ENCODE measurements at places on chromosomes 11 and 22.

DNA sequence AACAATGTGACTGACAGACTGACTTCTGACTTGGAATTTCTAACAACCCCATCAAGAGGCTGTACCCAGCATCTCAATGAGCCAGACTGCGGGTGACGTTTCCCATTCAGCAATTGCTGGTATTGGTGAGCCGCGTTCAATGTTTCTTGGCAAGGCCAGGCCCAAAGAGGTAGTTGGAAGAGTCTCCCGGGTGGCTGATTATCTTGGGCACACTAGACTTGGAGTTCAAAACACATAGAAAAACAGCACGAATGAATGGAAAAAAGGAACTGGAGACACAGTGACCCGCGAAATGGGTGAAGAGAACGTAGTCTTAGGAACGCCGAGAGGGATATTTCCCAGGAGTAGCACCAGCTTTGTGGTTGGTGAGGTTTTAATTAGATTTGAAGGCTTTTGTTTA is 115.7 kb downstream of the RPS6KA4 start:
- DNase-seq = no peak

GRCh38 chr11:6988506-6988905 is 31.6 kb downstream of the ZNF214 start:
- DNase-seq = no peak

GRCh38 chr22:23408321-23408720 is 171.8 kb downstream of the IGLL1 start:
- DNase-seq = no peak

DNA sequence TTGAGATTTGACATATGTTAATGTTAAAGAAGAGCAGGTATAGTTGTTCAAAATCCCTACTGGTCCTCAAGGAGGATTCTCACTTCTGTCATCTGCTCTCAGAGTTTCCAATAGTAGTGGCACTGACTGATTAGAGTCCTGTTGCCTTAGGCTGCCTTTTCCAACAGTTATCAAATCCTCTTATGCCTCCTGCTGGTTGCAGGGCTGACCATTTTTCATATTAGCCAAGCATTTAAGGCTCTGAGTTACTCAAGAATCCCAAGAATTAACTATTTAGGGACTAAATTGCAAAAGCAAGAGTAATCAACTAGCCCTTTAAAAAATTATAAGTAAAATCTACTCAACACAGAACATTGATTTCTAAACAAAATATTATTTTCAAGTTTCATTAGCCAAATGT is 212.0 kb upstream of the CHORDC1 start:
- peak; percentile 6 for DNase-seq

DNA sequence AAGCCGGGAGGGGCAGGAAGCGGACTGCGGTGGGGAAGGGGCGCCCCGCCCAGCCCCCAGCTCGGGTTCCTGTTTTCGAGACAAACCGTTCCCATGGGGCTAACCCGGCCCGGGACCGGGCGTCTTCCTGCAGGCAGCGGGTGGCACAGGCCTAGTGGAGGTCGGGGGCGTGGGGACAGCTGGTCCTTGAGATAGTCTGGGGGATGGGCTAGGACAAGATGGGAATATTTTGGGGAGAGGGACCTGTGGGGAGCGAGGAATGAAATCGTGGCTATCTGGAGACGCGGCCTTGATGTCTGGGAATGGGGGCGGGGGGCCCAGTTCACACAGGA is 1.2 kb upstream of the RASGRP2 start:
- DNase-seq = no peak

Measured in NCI-H446 treated with DMSO at 0.1 percent for 48 hours (cell line).